ENCODE measurements at places on chromosomes 1 and 21. TPM values are rescaled to one million over a fixed set of nuclear protein-coding genes. Genes with fewer than 3 reads are reported as not detected.

ADAMTSL4 gene
- 0.38 TPM for total RNA-seq

CD247 gene
- total RNA-seq = 251 TPM

ANGEL2 gene
- 45.2 TPM for total RNA-seq

CPTP gene
- 21.6 TPM for total RNA-seq

TEX38 gene
- not detected for total RNA-seq

KCNH1 gene
- total RNA-seq = not detected

PPCS gene
- total RNA-seq = 42.2 TPM

FCRL5 gene
- total RNA-seq = not detected

PKLR gene
- not detected for total RNA-seq

BACE2 gene
- 2.0 TPM for total RNA-seq

NUDT4B gene
- total RNA-seq = 0.48 TPM

PDE9A gene
- total RNA-seq = 7.4 TPM

HES2 gene
- 0.12 TPM for total RNA-seq

MSH4 gene
- 0.25 TPM for total RNA-seq

NBPF6 gene
- not detected for total RNA-seq
